ENCODE measurements at places on chromosomes 12 and 14.

DNA sequence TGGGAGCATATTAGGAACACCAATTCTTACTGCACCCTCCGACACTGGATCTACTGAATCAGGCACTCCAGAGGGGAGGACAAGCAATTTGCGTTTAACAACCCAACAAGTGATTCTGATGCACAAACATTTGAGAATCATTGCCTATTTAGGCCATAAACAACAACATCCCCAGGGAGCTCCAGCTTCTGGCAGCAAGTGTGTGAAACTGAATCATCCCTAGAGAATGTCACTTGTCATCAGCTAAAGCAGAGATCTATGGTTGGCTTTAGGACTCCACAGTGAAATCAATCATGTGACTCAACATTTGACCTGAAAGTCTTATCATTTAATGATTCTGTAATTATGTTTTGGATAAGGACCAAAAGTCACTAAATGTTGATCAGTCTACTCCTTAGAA, 505.0 kb upstream of the FLRT2 start:
- DNase-seq, result no peak

GRCh38 chr12:55707219-55707671, 459 bp downstream of the ITGA7 start:
- DNase-seq, result no peak

DNA sequence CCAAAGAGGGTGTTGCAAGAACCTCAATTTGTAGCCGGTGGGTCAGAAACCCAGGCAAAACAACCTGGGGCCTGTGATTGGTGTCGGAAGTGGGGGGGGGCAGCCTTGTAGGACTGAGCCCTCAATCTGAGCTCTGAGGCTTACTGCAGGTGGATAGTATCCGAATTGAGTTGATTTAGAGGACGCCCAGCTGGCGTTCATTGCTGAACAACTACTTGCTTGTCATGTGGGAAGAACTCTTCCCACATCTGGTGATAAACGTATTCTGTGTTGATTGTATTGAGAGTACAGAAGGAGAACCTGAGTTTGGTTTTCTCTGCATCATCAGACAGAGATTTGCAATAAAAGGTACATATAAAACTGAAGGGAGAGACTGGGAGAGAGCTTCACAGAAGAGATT, 5.1 kb downstream of the ANO6 start:
- no peak for DNase-seq

DNA sequence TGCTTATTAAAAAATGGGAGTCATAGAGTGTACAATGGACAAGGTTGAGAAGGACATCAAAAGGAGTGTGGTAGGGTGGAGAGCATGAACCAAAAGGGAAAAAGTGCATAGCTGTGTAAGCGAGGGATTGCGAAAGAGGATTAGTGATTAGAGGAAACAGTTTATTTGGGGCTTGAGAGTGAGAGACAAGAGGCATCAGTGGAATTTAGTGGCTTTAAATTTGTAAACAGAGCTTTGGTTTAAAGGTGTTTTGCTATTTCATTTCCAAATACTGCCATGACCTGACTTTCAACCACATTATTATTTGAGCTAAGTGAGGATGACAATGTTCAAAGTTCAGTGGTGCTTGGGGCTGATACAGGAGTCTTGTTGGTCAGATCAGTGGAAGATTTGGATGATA, 53.4 kb downstream of the SLC16A7 start:
- DNase-seq, result peak; percentile 23

- DNase-seq, result no peak
Observed at GRCh38 chr12:106049105-106049504, 89.6 kb downstream of the NUAK1 start.

DNA sequence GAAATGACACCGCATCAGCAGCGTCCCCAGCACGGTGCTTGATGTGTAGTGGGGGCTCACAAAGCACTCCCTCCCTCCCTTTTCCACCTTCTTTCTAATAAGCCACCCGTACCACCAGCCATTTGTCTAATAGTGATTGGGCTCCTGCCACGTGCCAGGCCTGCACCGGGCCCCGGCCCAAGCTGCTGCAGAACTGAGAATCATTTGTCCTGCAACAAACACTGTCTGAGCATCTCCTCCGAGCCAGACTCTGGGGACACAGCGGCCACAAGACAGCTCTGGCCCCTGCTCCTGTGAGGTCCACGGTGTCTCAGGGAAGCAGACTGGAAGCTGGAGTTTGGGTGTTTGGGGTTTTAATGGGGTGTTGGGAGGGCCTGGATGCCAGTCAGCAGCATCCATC, 43.9 kb downstream of the MVK start:
- no peak for DNase-seq

DNA sequence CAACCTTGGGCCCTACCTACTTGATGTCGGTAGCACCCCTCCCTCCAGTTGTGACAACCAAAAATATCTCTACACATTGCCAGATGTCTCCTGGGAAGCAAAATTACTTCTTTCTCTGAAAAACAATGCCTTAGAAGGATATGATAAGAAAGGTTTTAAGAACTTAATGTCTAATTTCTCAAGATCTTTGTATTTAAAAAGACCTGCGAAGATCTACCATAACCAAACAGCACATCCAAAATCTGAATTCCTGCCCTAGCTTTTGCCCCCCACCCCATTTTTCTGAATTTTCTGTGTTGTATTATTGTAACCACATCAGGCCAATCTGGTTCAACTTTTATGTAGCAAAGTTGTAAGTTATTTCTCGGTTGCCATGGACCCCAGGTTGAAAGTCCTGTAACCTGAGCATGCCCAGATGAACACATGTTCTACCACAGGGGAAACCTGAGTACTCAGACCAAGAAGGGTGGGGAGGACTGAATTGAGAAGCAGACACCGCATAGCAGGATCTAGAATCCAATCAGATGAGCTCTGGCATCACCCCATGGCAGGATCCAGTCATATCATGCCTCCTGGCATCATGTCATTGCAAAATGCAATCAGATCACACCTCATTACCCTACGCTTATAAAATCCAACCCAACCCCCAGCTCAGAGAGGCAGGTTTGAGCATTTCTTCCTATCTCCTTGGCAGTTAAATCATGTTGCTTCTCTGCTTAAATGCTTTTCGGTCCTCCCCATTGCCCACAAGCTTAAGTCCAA, 8.7 kb downstream of the TMEM253 start:
- DNase-seq, result no peak

Data from suppressor macrophage treated with lipopolysaccharide for 4 hours (primary cell).